ENCODE measurements at places on chromosomes 13 and 19.
A peak's percentile ranks its signal among the peaks of the same experiment; 100 is the strongest.

- no peak for DNase-seq
These were observed 655 bp upstream of the S1PR5 start for GRCh38 chr19:10517760-10518443.

- DNase-seq = no peak
These were observed 6.5 kb upstream of the S1PR4 start for GRCh38 chr19:3171894-3172672.

- DNase-seq = no peak
These were observed 4.8 kb upstream of the SERP2 start for GRCh38 chr13:44368599-44369368.

- no peak for DNase-seq
These were observed 113.5 kb upstream of the PABPC3 start for GRCh38 chr13:24982333-24982999.

GRCh38 chr13:113742000-113742441 lies 17.0 kb upstream of the TMEM255B start:
- DNase-seq = no peak

- DNase-seq = no peak
These were observed 3.4 kb downstream of the DNMT1 start for GRCh38 chr19:10191347-10191746.

- DNase-seq = no peak
These were observed 18.3 kb downstream of the KCNN1 start for GRCh38 chr19:17985037-17985818.

DNA sequence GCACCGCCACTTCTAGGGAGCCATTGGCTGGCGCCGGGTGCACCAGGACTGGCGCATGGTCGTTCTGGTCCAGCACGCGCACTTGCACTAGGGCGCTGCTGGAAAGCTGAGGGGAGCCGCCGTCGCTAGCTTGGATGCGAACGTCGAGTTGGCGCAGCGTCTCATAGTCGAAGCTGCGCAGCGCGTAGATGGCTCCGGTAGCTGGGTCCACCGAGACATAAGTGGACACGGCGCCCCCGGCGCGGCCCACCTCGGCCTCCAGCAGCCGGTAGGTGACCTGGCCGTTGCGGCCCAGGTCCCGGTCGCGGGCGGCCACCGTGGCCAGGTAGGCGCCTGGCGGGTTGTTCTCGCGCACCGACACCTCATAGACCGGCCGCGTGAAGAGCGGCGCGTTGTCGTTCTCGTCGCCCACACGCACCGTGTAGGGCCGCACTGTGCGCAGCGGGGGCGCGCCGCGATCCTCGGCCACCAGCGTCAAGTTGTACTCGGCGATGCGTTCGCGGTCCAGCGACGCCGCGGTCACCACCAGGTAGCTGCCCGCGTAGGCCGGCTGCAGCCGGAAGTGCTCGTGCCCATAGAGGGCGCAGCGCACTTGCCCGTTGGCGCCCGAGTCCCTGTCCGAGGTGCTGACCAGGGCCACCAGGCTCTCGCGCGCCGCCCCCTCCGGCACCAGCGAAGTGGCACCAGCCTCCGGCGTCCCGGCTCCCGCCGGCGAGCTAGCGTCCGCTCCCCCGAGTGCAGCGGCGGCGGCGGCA lies 1.7 kb downstream of the PCDH8 start:
- DNase-seq = no peak

DNA sequence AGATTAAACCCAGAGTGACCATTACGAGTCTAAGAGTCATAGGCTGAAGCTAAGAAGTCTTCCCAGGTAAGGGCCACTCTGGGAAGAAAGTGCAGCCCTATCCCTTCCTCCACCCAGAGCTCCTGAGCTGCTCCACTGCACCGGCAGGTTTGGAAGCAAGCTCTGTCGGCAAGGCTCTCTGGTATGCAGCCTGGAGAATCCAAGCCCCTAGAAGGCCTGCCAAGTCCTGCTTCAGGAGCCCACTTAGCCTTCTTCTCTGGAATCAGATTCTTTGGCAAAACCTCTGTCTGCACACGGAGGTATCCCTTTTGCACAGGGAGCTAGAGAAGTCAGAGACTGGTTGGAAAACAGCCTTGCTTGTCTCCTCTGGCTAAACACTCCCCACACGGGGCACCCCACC lies 58.5 kb downstream of the CEBPG start:
- DNase-seq = no peak

- DNase-seq = no peak
These were observed 20.1 kb downstream of the SLC27A1 start for GRCh38 chr19:17490411-17490810.

- DNase-seq = no peak
These were observed 14.5 kb downstream of the ERFL start for GRCh38 chr19:41913538-41914423.

GRCh38 chr19:10523135-10523636 lies 5.9 kb upstream of the S1PR5 start:
- DNase-seq = no peak

GRCh38 chr13:109395014-109395413 lies 391.4 kb downstream of the IRS2 start:
- DNase-seq = no peak

- no peak for DNase-seq
These were observed 13.3 kb downstream of the ZNF560 start for GRCh38 chr19:9485140-9485539.

- DNase-seq = no peak
These were observed 18.3 kb downstream of the RASA3 start for GRCh38 chr13:114114006-114114640.

- no peak for DNase-seq
These were observed 335.7 kb downstream of the RFC3 start for GRCh38 chr13:34153428-34154180.

DNA sequence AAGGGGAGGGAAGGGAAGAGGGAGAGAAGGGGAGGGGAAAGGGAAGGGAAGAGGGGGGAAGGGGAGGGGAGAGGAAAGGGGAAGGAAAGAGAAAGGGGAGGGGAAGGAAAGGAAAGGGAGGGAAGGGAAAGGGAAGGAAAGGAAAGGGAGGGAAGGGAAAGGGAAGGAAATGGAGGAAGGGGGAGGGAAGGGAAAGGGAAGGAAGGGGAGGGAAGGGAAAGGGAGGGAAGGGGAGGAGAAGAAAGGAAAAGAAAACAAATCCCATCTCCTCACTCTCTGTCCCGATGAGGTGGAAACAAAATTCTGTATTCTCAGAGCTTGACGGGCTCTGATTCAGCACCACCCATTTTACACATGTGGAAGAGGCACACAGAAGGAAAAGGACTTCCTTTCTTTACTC lies 51.4 kb upstream of the SIN3B start:
- no peak for DNase-seq

GRCh38 chr13:98752467-98753290 lies at the start of gene SLC15A1:
Gene SLC15A1, minus strand, starts transcription at chr13:98752672. Its CDS starts 74 bp downstream, at chr13:98752598.
- no peak for DNase-seq

GRCh38 chr13:108924541-108924940 lies 295.1 kb downstream of the MYO16 start:
- DNase-seq = no peak

DNA sequence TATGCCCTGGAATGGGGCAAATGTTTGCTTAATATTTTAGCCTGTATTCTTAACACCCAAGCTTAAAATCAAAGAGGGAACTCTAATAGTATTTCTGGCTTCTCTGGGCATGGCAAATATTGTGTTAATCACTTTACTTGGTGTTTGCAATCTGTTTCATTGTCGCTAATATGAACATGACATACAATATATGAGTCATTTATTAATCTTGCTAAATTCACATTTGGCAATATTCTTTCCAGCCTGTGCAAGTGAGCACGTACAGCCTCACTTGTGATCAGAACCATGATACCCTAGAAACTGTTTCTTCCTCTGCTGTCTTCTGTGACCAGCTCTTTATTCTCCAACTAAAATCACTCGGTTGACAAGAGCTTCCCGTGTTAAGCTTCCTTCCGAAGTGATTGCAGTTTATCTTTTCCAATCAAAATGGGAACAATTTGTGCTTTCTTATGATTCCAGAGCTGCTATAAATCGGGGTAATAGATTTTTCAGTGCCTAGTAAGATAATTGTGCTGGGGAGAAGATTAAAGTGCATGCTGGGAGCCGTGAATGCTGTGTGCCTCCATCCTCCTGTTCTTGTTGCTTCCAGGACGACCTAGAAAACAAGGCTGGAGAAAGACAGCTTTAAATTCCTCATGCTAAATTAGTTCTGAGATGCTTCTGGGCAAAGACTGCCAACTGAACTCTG lies 153.0 kb upstream of the TMTC4 start:
- DNase-seq = no peak

DNA sequence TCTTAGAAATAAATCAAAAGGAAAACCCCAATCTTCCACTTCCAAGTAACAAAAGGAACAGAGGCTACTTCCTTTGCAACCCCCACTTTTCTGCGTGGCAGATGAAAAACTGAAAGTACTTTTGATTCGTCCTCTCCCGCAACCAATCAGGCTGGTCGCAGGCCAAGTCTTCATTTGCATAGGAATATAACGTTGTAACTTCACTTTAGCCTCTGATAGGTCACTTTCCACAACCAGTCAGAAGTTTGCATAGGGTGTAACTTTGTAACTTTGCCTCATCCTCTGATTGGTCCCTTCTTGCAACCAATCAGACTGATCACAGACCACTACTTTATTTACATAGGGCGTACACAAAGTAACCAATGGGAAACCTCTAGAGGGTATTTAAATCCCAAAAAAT lies 37.2 kb downstream of the TGDS start:
- DNase-seq = no peak

DNA sequence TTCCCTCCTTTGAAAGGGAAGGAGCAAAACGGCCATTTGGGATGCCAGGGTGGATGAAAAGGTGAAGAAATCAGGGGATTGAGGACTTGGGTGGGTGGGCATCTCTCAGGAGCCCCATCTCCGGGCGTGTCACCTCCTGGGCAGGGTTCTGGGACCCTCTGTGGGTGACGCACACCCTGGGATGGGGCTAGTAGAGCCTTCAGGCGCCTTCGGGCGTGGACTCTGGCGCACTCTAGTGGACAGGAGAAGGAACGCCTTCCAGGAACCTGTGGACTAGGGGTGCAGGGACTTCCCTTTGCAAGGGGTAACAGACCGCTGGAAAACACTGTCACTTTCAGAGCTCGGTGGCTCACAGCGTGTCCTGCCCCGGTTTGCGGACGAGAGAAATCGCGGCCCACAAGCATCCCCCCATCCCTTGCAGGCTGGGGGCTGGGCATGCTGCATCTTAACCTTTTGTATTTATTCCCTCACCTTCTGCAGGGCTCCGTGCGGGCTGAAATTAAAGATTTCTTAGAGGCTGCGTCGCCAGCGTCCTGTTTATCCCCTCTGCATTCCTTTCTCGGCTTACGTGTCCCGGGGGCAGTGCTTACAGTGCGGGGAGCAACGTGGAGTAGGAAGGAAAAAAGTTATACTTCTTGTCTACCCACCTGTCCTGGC lies 15.2 kb upstream of the S1PR4 start:
- DNase-seq = peak; percentile 87

DNA sequence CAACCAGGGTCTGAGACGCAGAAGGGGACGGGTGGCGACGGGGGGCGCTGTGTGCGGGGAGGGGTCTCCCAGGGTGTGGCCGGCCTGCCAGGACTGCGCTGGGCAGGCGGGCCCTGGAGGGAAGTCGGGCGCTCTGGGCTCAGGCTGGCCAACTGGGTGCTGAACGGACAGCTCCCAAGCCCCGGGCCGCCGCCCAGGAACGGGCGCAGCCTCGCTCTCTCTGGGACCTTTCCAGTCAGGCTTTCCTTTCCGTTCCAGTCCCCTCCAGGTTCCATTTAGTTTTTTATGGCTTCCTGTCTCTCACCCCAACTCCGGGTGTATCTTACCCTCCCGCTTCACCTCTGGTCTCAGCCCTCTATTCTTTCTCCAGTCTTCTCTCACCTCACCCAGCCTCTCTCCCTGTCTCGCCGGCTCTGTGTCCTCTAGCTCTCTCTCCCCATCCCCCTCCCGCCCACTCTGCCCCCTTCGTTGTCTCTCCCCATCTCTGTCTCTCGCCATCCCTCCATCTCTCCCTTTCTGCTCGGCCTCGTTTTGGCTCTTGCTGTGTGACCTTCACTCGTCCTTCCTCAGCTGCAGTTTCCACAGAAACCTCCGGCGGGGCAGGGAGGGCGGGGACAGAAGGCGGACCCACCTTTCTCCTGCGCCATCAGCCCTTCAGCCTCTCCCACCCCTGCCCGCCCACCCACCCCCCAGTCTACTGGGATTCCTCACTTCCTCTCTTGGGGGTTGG lies 3.3 kb upstream of the ATP1A3 start:
- peak; percentile 62 for DNase-seq

GRCh38 chr19:1421958-1422305 lies 14.5 kb downstream of the DAZAP1 start:
- DNase-seq = no peak

- no peak for DNase-seq
These were observed 202.9 kb downstream of the SUCLA2 start for GRCh38 chr13:47798194-47798593.

DNA sequence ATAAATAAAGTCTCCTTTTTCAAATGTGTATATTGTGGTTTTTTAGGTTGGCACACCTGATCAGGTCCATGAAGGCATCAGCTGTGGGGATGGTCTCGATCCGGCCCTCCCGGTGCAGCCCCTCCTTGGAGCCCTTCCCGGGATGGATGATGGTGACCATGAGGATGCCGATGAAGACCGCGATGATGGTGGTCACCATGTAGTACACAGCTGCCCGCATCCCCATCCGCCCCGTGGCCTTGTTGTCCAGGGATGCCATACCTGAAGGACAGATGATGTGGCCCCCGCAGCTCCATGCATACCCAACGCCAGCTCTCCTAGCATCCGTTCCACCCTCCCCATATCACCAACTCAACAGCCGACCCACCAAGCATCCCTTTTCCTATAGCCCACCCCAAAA lies 11.4 kb downstream of the SLC1A6 start:
- no peak for DNase-seq

- no peak for DNase-seq
These were observed 193.7 kb downstream of the RFC3 start for GRCh38 chr13:34011552-34012085.

DNA sequence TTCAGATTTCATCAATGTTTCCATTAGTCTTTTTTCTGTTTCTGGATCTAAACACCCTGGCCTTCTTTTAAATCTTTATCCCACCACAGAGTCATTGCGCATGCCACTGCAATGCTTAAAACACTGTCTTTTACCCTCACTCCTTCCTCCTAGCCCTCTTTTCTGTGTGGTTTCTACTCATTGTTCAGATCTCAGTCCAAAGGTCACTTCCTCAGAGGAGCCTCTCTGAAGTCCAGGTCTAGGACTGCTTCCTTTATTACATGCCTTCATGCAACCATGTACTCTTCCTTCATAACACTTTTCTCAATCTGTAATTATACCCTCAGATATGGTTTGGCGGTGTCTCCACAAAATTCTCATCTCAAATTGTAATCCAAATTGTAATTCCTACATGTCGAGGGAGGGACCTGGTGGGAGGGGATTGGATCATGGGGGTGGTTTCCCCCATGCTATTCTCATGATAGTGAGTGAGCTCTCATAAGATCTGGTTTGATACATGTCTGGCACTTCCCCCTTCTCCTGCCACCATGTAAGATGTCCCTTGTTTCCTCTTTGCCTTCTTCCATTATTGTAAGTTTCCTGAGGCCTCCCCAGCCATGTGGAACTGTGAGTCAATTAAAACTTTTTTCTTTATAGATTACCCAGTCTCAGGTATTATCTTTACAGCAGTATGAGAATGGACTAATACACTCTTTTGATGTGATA lies 808.9 kb downstream of the DIAPH3 start:
- no peak for DNase-seq

GRCh38 chr13:90414691-90415596 lies 932.5 kb upstream of the MIR17HG start:
- DNase-seq = no peak

GRCh38 chr13:48655291-48655690 lies 1.6 kb downstream of the CYSLTR2 start:
- DNase-seq = no peak
